Esophagus squamous epithelium (tissue), 5 donors: ENCODE measurements at places on chromosomes 16 and 17.

GRCh38 chr16:57508035-57508425 is 21.7 kb upstream of the DOK4 start:
- no peak for DNase-seq

DNA sequence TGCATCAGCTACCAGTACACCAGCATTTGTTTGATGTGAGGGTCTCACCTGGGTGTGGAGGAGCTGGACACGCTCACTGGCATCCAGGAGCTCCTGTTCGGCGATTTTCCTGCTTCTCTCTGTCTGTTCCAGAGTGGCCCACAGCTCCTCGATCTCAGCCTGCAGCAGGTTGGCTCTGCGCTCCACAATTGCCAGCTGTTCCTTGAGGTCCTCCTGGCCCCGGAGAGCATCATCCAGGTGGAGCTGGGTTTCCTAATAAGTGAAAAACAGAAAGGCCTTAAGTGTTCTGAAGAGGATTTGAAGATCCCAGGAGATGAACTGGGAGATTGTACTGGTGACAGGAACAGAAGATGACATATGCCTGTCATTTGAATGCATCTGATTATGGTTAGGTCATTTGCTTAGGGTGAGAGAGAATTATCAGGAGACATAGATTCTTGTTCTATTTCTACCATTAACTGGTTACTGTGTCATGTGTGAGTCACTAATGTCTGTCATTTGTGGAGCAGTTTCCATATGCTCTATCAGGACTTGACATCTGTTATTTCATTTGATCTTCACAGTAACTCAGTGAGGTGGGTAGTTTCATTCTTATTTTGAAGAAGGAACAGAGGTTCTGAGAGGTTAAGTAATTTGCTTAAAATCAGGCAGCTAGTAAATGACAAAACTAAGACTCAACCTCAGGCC is 21.5 kb upstream of the MYH13 start:
- DNase-seq: no peak

DNA sequence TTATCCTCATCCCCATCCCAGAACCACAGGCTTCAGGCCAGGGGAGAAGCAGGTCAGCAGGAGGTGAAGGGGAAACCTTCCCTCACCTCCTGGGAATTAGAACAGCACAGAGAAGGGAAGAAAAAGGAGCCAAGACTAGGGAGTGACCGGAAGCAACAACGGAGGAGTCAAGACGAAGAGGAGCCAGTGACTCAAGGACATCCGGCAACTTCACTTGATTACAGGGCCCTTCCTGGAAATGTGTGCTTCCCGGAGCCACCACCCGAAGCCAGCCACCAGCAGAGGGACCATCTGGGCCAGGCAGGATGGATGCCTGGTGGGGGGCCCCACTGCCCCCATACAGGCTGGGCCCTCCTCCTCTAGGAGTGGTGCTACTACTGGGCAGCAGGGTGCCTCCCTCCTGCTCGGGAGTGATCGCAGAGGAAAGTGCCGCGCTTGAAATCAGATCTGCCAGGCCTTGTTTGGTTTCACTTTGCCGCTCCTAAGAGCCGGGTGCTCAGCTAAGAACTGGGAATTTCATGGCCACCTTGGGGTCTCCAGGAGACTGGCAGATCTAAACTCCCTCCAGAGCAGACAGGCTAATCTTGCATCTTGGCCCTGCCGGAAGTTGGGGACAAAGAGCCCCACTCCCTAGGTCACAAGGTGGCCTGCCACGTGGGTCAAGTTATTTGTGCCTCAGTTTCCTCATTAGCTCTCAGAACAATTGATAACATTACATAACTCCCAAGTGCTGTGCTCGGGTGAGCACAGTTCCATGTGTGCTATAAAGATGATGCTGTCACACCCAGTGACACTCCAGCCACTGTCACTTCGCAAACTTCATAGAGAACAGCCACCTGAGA is 6.6 kb downstream of the CDC42EP4 start:
- DNase-seq: no peak

- DNase-seq: no peak
Observed at GRCh38 chr17:61318684-61319098, 81.0 kb upstream of the TBX2 start.

GRCh38 chr16:9138021-9138680 is 46.7 kb downstream of the HAPSTR1 start:
- DNase-seq: no peak

- DNase-seq: no peak
Observed at GRCh38 chr17:32124985-32125847, 17.1 kb upstream of the RHOT1 start.

DNA sequence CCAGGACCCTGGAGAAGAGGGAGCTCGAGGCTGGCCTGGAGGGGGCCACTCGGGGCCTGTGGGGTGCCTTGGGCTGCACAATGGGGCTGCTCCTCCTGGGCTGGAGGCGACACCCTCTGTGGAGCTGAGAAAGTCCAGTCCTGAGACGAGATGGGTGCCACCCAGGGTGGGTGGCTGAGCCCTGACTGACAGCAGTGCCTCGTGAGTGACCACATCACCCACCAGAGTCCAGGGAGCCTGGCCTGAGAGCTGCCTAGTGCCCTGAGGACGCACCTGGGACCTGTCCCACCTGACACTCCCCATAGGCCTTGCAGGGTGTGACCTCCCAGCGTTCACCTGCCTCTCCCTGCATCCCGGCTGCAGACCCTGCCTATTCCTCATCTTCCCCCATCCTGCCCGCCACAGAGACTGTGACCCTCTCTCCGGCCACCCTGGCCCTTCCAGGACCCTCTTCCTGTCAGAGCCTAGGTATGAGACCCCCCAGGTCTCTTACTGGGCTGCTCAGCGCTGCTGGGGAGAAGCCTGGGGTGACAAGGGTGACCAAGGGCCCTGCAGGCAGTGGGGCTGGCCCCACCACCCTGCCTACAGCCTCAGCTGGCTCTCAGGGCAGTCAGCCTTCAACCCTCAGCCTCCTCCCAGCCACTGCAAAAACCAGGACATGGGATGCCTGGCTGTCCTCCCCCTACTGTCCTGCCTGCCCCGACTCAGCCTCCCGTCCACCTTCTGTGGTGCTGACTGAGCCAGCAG is 41.2 kb downstream of the TNFRSF13B start:
- DNase-seq: no peak

DNA sequence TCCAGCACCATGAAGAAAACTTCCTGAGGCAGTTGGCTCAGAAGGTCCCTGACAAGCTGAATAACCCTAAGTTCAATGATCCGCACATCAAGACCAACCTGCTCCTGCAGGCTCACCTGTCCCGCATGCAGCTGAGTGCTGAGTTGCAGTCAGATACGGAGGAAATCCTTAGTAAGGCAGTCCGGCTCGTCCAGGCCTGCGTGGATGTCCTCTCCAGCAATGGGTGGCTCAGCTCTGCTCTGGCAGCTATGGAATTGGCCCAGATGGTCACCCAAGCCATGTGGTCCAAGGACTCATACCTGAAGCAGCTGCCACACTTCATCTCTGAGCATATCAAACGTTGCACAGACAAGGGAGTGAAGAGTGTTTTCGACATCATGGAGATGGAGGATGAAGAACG is 88.4 kb upstream of the SMURF2 start:
- DNase-seq: no peak

DNA sequence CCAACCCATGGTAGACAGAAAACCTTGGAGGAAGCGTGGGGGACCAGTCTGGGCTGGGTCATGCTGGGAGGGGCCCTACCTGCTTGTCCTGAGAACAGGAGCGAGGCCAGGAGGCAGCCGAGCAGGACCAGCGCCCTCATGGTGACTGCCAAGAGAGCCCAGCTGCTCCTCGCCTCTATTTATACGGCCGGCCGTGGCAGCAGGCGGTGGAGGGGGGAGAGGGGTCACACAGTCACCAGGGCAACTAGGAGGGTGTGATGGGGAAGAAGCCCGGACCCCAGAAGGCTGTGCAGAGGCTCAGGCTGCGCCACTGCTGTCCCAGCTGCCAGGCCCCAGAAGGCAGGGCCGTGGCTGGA is at the start of gene SRL:
Gene SRL, minus strand, starts transcription at position 153 of the 356 bp plus-strand sequence. Its CDS starts 13 bp downstream, at position 140.
- no peak for DNase-seq

- DNase-seq: no peak
Observed at GRCh38 chr16:79165506-79165905, 435.0 kb downstream of the MAF start.

GRCh38 chr16:80804526-80805383 is at the start of gene CDYL2:
CDYL2 (minus strand) TSS chr16:80804598; CDS start chr16:80804173, 425 bp downstream.
- no peak for DNase-seq

- DNase-seq: no peak
Observed at GRCh38 chr16:25073854-25074253, 37.7 kb upstream of the LCMT1 start.

DNA sequence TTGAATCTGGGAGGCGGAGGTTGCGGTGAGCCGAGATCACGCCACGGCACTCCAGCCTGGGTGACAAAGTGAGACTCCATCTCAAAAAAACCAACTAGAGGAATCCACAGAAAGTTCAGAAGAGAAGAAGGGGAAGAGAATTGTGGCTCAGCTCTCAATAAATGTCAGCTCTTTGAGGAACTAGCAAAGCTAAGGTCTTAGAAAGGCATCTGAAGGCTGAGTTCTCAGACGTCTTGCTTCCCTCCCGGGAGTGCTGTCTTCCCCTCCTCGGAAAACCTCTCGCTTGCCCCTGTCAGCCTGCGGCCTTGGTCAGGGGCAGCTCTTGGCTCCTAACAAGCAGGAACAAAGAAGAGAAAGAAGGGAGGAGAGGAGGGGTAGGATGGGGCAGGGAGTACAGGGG is 5.3 kb downstream of the SHPK start:
- no peak for DNase-seq

- no peak for DNase-seq
Observed at GRCh38 chr17:75914643-75915267, 10.1 kb upstream of the MRPL38 start.

- DNase-seq: no peak
Observed at GRCh38 chr17:10768750-10769251, 35.1 kb downstream of the TMEM238L start.

GRCh38 chr17:13016881-13017654 is 759 bp downstream of the ELAC2 start:
- no peak for DNase-seq

- no peak for DNase-seq
Observed at GRCh38 chr17:8327303-8327649, 12.4 kb upstream of the ODF4 start.

DNA sequence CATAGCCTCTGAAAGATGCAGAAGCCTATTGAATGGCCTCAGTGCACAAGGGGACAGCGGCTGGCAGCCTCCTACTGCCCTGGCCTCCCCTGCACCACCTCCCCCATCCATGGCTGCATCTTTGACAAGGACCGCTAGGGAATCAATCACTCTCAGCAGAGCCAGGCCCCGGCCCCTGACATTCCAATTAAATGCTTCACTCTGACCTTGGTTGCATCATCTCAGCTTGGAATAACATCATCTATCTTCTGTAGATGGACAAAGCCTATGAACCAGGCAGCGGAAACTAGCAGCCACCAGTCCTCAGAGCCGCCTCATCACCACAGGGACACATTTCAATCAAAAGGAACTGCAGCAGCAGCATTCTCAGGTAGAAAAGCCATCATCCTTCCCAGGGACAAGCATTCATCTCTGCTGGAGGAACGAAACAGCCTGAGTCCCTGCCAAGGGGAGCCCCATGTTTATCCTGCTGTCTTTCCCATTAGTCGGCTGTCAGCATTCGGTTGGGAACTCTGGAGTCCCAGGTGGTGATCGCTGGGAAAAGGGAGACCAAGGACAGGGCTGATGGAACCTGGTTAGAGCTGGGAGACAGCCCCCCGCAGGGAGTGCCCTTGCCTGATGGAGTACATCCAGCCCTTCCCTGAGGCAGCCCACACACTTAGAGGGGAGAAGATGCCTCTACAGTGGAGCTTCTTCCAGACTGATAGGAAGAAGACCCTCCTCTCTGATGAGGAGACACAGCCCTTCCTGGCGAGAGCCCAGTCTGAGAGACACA is 11.5 kb upstream of the TMEM132E start:
- no peak for DNase-seq

DNA sequence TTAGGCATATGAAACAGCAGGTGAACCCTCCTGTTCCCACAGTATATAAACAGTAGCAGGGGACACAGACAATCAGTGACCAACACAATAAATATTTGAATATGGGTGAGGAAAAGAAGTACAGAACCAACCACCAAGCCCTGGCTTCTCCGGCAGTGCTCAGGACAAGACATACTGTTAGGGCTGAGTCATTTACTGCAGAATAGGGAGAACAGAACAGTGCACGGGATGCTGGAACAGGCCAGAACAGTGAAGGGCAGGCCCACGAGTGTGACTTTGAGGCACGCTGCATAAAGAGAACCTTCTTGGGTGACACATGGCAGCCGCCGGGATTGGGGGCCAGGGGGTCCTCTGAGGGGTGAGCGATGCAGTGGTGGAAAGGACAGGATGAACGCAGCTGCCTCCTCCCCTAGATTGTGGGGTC is 160.4 kb downstream of the CMIP start:
- no peak for DNase-seq

GRCh38 chr16:80991792-80992430 is 14.8 kb downstream of the CMC2 start:
- no peak for DNase-seq

- DNase-seq: no peak
Observed at GRCh38 chr17:63955232-63955631, 17.5 kb downstream of the SCN4A start.

DNA sequence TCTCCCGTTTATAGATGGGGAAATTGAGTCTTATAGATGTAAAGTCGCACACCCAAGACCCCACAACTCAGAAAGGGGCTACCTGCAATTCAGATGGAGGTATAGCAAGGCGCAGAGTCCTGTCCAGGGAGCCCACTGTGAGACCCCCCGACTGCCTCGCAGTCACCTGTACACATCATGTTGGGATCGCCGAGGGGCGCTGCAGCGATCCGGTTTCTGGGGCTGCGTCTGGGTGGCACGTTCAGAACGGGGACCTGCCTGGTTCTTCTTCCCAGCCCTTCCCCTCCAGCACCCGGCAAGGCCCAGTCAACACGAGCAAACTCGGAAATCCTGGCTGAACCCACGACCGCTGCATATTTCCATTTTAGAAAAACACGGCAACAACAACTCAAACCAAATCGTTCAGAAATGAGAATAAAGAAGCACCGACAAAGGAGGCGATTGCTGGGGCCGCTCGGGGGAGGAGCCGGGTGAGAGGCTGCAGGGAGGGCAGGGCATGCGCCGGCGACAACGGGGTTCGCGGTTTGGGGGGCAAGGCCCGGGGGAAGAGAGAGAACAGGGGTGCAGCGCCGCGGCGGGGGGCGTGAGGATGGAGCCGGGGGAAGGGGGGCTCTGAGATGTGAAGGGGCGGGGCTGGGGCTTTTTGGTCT is 643 bp downstream of the HSDL1 start:
- DNase-seq: no peak

- DNase-seq: no peak
Observed at GRCh38 chr17:75557852-75558665, 29.5 kb upstream of the MYO15B start.

DNA sequence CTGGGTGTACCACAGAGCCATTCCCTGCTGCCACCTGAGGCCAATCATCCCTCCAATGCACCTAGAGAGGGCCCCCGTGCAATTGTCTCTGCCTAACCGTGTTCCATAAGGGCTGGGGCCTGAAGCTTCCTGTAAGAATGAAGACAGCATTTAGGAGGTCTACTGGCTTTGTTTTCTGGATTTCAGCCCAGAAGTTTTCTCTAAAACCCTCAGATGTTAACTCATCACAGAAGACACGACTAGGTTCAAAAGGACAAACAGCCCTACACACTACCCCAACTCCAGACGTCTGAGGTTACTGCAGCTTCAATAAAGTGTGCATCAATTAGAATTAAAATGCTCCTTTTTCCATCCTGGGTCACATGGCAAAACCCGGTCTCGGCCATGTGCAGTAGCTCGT is 10.8 kb upstream of the DRG2 start:
- no peak for DNase-seq

GRCh38 chr16:82630688-82631087 is 3.9 kb downstream of the CDH13 start:
- no peak for DNase-seq

- DNase-seq: no peak
Observed at GRCh38 chr16:85243308-85243707, 131.0 kb upstream of the CIBAR2 start.

GRCh38 chr16:200388-200787 is 20.1 kb downstream of the HBQ1 start:
- no peak for DNase-seq
